ENCODE measurements at places on chromosomes 5 and 9.

GRCh38 chr9:127848756-127849504 is 5.5 kb downstream of the ENG start:
- DNase-seq, result no peak

DNA sequence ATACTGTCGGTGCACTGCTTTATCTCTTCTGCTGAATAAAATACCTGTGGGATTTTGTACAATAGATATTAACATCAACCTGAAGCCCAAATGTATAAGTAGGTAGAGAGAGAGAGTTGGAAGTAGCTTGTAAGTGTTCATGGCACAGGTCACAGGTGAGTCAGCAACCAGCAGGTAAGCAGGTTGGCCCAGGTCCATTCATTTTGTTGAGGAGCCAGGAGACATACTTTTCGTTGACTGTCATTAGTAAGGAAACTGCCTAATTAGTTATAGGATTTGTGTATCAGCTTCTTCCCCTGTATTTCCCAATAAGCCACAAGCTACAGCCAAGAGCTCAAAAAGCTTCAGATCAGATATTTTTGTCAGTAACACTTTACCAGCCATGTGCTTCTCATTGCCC is 650.8 kb downstream of the IRX1 start:
- DNase-seq, result no peak

DNA sequence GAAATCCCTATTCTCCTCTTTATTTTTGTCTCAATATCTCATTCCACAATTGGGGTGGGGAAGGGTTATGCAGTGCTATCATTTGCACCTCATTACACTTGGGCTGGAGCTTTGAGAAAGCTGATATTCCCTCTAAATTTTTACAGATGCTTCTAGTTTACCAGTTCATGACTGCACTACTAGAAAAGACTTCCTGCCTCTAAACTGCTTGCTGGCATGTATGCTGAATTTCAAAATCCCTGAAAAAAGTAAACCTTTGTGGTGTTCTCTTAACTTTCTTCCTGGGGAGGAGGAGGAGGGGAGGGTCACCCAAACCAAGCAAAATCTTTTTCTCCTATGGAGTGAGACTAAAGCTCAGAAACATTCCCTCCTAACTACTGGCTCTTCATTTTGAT is 45.1 kb downstream of the BNC2 start:
- DNase-seq, result no peak

DNA sequence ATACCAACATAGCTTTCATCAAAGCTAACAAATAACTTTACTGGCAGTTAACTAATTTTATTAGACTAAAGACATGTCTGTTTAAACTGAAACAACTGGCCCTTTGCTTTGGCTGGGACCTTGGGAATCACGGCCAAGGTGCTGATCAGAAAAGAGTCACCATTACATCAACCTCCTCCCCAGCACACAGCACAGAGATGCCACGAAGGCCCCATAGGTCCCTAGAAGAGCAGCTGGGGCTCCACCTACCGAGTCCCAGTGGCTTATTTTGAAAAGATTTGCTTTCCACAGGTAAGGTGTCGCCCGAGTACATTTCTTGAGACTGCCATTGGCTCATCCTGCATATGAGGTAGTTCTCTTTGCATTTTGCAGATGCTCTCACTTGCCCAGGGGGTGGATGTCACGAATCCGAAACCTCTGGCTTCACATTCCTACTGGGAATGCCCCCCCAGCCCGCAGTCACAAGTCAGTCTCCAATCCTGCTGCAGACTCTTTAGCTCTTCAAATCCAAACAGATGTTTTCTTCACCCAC is 18.8 kb upstream of the HSD17B3 start:
- no peak for DNase-seq

DNA sequence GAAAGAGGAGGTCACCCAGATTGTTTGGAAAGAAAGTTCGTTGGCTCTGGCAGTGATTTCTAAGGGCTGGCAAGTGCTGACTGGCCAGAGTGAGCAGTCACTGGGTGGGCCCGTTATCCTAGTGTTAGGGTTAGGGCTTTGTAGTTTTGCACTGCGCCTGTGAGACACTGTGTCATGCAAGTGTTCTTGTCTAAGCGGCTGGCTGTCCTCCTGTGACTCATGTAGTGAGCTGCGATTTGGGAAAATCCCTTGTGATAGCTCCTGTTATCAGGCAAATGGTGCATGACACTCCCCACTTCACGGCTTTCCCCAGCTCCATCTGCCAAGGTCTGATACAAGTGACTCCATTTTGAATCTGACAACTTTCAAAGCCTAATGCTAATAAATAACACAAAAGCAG is 526.0 kb upstream of the ADAMTS16 start:
- DNase-seq, result no peak

DNA sequence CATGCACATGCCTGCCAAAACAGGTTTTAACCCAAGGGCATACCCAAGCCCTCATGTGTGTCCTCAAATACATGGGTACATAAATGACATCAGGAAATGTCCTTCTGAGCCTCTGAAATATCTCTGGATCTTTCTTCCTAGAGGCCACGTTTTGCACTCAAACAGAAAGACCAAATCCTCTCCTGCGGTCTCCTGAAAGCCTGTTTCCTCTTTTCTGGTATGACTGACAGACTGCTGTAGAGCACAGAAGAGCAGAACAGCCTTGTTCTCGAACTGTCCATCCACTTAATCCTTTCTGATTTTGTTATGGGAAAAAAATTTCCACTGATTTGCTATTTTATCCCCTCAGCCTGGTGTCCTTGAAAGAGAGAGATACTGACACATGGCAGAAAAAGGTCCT is 107.2 kb downstream of the ASTN2 start:
- no peak for DNase-seq

DNA sequence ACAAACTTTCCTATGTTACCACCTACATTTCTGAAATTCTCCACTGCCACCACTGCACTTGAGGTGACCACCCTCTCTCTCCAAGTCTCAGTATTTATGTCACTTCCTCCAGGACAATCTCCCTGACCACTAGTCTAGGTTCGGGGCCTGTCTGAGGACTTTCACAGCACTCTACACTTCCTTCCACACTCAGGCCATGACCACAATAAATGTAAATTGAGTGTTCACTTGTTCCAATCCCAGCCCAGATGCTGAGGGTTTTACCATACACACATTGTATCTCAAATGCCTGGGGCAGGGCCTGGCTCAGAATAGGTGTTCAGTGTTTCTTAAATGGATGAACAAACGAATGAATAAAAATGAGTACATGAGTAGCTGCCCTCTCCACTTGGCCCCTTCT is 26.9 kb upstream of the CCNG1 start:
- no peak for DNase-seq

- DNase-seq, result no peak
These were observed 28.7 kb downstream of the ISL1 start for GRCh38 chr5:51411921-51412325.

- no peak for DNase-seq
These were observed 20.9 kb upstream of the DMXL1 start for GRCh38 chr5:119049824-119050449.

GRCh38 chr9:35114113-35114839 is 1.4 kb downstream of the ATOSB start:
- DNase-seq, result peak; percentile 44

- DNase-seq, result no peak
These were observed 191.6 kb downstream of the C9orf152 start for GRCh38 chr9:110016340-110016739.

DNA sequence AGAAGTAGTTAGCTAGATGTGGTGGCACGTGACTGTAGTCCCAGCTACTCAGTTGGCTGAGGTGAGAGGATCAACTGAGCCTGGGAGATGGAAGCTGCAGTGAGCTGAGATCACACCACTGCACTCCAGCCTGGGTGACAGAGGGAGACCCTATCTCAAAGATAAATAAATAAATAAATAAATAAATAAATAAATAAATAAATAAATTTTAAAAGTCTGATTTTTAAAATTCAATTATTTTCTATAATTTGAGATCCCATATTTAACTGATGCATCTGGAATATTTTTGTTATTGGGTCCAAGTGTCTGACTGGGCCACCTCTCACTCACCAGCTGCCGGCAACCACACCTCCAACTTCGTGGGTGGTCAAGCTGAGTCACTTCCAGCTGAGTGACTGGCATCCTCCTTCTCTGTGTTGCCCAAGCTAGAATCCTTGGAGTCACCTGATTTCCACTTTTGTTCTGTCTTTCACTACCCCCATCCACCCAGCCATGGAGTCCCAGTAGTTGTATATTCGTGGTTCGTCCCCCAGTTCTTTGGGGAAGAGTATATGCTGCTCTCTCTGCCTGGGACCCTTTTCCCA is 70.9 kb downstream of the EGFLAM start:
- DNase-seq, result peak; percentile 2

GRCh38 chr5:74105126-74105780 is 479.3 kb downstream of the ARHGEF28 start:
- DNase-seq, result no peak

DNA sequence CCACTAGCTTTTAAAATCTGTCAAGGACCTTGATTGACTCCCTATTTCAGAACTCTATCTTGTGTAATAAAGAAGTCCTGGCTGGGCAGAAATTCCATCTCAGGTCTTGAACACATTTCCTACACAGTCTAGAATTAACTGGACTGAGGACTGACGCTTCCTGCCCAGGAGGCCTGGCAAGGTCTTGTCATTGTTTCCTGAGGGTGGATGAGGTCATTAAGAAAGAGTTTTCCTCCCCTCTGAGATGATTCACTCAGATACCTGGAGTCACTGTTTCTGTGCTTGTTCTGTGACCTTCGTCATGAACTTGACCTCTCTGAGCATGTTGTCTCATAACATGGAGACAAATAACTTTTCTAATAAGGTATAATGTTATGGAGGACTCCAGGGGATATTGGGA is 10.0 kb downstream of the MTAP start:
- no peak for DNase-seq

GRCh38 chr5:116730706-116731105 is 156.1 kb upstream of the SEMA6A start:
- no peak for DNase-seq

GRCh38 chr9:128724744-128725211 is 851 bp upstream of the ZDHHC12 start:
- peak; percentile 33 for DNase-seq

DNA sequence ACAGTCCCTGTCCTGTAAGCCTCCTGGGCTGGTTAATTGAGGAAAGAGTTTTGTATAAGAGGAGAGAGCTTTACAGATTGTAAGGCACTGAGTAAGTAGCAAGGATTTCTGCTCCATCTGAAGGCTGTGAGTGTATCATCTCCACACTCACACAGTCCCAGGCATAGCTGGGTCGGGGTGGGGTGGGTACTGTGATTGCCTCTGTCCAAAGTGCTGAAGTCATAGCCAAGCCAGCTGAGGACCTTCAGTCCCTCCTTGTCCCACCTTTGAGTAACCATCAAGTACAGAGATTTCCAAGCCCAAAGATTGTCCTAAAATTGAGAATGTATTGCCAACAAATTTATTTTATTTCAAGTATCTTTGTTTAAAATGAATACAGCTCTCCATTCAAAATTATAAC is 5.5 kb upstream of the DNAJB5 start:
- no peak for DNase-seq

DNA sequence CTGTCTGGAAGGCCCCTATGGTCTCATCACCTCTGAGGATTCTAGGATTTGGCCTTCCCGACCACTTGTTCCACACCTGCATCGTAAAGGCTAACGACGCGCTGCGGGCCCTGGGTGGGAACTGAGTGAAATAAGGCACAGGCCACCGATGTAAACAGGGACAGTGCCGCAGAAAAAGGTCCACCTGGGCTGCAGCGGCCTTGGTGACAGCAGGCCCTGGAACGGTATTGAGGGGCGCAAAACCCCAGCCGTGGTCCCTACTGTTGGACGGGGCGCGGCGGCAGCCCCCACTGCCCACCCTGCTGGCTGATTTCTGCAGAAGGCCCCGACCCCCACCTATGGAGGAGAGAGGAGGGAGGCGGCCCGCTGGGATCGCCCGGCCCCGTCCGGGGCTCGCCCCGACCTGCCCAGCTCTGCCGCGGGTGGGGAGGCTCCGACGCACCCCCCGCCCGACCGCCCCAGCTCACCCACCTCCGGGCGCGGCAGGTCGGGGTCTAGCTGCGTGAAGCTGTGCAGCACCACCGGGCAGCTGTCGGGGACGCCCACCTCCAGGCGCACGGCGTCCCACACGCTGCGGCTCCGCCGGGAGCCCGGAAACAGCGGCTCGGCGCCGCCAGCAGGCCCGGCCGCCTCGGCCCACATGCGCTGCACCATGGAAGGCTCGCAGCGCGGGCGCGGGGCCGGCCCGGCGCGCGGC is 391 bp downstream of the RALGDS start:
- no peak for DNase-seq

DNA sequence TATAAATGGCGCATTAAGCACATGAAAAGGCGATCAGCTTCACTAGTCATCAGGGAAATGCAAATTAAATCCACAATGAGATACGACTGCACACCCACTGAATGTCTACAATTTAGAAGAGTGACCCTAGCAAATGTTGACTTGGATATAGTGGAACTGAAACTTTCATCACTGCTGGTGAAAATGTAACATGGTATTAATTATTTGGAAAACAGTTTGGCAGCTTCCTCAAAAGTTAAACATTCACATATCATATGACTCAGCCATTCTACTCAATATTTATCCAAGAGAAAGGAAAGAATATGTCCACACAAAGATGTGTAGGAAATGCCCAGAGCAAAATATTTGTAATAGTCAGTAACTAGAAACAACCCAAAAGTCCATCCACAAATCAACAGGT is 146.5 kb downstream of the LPAR1 start:
- DNase-seq, result no peak

DNA sequence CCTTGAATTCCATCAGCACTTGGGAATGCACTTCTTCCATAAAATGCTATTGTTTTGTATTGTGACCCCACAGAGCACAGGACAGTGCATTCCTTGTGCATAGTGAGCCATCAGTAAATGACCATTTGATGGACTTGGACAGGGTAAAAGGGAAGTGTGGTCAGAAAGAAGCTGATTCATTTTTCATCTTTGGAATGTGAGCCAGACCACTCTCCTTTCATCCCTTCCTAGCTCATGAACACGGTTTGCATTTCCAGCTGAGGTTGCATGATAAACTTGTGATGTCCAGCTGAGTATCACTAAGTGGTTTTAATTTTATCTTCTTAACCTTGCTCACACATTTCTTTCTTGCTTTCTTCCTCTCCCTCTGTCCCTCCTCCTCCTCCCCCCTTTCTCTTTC is 101.3 kb downstream of the NUDT12 start:
- DNase-seq, result no peak

DNA sequence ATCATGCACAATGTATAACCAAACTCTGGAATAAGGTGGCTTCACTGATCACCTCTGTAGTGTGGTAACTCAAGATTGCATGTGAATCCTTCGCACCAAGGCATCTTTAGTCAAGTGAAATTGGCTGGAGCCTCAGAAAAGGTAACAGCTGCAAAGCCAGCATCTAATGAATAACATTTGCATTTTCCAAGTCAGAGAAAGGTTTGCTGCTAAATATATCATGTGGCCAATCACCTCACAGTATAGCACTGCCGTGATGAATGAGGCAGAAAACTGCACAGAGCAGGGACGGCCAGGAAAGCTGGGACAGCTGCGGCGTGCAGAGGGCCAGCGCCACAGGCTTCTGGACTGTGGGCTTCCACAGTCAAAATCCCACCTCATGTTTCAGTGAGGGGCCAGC is 18.5 kb downstream of the MRPS27 start:
- no peak for DNase-seq

DNA sequence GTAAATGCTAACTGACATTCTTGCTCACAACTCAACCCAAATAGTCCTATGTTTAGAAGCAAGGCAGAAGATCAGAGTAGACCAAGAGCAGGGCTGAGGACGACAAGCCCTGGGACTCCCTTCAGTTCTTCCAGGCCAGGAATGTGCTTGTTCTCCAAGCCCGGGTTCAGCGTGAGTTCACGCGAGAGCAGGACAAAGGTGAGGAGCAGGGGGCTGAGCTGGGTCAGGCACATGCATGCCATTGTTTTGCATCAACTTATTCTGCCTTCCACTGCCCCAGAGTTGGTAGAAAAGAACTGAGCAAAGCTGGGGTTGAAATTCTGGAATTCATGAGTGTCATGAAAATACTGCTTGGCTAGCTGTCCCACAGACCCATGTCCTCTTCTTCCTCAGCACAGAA is 206.5 kb downstream of the PAX5 start:
- DNase-seq, result no peak

Measured in activated T-cell treated with anti-CD3 and anti-CD28 coated beads for 48 hours (primary cell).